ENCODE measurements at places on chromosomes 3 and 15.
A peak's percentile ranks its signal among the peaks of the same experiment; 100 is the strongest.

DNA sequence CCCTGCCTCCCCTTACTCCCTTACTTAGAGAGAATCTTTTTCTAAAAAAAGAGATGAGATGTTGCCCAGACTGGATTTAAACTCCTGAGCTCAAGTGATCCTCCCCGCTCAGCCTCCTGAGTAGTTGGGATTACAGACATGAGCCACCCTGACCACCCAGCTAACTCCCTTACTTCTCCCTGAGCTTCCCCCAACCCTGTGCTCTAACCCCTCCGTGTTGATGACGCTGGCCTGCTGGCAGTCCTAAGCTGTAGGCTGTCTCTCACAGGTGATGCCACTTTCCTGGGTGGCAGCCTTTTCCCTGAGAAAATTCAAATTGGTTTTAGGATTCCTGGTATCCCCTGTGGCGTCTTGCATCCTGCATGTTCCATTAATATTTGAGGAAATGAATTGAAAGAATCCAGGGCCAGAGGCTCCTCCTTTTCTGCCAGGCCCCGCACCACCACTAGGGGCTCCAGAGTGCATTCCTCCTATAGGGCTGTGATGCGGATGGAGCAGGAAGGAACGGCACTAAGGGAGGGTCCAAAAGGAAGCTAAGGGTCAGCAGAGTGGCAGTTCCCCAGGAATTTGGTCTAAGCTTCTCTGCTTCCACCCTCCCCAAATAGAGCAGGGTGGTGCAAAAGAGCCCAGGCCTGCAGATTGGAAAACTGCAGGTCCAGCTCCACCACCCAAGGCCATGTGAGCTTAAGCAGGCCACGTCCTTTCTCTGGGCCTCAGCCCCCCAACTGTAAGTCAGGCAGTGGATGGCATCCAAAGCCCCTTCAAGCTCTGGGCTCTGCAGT, 101.1 kb downstream of the DAPK2 start:
- peak; percentile 60 for DNase-seq

DNA sequence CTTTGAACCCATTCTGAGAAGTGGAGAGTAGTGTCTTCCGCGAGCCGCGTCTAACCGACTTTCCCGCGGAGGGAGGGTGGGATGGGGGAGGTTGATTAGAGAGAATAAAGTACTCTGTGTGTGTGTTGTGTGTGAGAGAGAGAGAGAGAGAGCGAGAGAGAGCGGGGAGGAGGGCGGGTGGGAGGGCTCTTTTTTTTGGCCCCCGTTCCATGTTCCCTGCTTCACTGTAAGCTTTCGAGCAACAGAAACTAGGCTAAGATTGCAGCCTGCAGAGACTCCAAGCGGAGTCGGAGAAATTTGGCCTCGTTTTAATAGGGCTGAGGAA, 1.6 kb upstream of the MEIS2 start:
- DNase-seq, result no peak

GRCh38 chr3:133865136-133865855, 30.4 kb downstream of the RAB6B start:
- no peak for DNase-seq

DNA sequence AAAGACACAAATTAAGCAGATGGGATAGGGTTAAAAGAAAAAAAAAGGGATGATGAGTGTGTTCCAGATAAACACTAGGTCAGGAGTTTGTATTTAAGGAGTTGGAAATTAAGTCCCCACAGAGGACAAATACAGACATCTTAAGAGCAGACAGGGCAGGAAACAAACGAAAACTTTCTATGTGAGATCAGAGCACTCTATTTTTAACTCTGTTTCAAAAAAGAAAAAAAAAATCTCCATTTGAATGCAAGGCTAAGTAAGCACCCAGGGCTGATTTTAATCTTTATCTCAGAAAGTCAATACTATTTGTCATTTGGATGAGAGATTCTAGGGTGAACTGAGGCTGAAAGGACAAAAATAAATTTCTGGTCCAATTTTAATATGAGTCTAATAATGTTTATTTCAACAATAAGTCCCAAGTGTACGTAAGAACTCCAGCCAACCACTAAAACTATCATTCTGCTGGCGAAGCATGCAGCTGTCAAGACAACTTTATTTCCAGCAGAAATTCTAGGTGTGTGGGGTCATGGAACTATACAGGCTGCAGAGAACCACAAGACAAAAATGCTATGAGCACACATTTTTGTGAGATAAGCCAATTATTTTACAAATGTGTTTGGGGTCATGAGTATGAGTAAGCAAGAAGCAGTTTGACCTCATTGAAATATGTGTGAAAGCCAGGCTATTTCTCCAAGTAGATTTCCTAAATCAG, 186.1 kb downstream of the FMN1 start:
- no peak for DNase-seq

GRCh38 chr15:42808913-42809312, 72.0 kb upstream of the CDAN1 start:
- DNase-seq, result no peak

GRCh38 chr3:29494305-29495036, 213.6 kb downstream of the RBMS3 start:
- DNase-seq, result no peak

GRCh38 chr3:144499001-144499930, 527.6 kb downstream of the DIPK2A start:
- DNase-seq, result no peak

- no peak for DNase-seq
Measured at GRCh38 chr3:195806211-195806915, 5.4 kb downstream of the MUC4 start.

GRCh38 chr3:53240989-53241972, 14.5 kb downstream of the TKT start:
- DNase-seq, result no peak

DNA sequence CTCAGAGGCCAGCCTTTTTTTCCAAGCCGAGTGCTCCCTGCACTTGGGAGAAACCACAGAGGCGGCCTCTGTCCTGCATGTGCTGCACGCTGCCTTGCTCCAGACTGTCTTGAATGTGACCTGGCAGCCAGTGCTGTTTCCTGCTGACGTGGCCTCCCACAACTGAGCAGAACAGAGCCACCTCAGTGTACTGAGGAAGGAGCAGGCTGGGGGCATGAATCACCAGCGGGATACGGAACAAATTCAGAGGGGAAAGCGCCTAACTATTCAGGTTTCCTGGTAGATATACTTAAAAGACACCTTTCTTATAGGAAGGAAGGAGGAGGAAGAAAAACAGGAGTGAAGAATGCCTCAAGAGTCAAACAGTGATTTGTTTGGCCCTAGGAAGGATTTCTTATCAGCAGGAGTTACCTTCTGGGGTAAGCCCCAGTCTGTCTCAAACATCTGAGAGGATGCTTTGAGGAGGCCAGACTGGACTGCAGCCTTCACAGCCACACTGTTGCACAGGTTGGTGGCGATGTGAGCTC, 114.0 kb downstream of the FNDC3B start:
- peak; percentile 44 for DNase-seq

DNA sequence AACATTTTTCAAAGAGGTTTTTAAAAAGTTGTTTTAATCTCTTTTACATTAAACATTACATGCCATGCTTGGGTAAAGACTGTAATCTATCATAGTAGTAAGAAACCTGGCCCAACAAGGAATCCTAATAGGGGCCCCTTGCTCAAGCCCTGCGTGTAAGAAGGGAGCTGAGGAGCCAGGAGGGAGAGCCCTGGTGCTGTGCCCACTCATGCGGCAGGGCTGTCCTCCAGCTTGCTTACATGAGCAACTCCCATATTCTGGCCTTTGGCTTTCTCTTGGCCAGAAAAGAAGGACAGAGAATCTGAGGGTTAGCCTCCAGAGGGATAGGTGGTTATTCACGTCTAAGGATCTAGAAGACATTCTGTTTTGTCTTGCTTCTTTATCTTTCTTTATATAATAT, 49.8 kb downstream of the KBTBD12 start:
- DNase-seq, result no peak
